ENCODE measurements at places on chromosomes 7 and 10.

DNA sequence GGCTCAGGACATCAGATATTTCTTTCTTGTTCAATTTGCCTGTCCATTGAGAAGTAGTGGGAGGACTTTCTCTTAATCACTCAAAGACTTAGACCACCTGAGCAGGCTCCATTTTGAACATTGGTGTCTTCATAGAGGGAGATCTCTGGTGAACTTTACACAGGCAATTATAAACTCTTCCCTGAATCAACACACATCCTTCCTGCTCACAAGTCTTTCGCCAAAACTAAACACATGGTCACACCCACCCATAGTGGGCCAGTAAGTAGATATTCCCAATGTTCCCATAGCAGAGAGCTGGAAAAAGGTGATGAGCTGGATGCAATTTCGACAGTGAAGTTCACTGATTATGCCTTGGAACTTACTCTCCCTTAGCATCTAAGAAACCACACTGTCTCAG lies 8.2 kb upstream of the MACC1 start:
- no peak for DNase-seq

- DNase-seq = no peak
These were observed 75.4 kb downstream of the HDAC9 start for GRCh38 chr7:18570890-18571478.

GRCh38 chr10:61411706-61412105 lies 41.5 kb downstream of the TMEM26 start:
- DNase-seq = no peak

GRCh38 chr7:36287371-36288241 lies 102.1 kb upstream of the ANLN start:
- peak; percentile 11 for DNase-seq

DNA sequence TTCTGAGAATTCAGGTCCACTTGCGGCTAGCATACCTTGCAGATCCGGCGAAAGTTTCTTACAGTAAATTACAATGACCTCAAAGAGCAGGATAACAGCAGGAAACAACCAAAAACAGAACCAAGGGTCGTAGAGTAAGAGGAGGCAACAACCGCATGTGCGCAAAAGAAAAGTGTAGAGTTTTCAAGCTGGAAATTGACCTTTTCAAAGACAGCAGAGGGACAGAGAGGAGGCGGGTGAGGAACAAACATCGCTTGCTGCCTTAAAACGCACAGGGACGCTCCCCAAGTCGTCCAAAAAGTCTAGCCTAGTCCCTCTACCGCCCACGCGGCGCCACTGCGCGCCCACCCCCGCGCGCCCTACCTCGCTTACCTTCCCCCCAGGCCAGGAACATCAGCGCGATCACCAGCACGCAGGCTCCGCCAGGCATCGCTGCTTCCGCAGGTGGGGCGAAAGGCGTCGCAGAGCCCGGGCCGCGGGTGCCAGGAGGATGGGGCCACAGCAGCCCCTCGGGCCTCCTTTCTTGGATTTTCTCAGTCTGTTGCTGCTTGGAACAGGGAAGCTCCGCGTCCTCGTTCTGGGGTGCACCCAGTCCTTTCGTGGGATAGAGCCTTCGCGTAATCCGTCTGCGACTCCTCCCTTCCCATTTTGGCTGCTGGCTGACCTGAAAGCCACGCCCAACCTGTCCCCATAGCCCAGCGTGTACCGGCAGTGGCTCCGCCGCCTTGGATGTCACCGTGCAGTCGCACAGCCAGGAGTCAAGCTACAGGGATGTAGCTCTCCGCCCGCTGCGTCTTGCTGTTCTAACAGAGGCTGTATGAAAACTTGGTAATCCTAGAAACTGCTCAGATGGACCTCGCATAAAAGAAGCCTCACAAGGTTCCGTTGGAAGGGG lies at the start of gene VWDE:
VWDE (minus strand) TSS at position 579 of the 895 bp plus-strand sequence; CDS start at position 430, 149 bp downstream.
- peak; percentile 64 for DNase-seq

DNA sequence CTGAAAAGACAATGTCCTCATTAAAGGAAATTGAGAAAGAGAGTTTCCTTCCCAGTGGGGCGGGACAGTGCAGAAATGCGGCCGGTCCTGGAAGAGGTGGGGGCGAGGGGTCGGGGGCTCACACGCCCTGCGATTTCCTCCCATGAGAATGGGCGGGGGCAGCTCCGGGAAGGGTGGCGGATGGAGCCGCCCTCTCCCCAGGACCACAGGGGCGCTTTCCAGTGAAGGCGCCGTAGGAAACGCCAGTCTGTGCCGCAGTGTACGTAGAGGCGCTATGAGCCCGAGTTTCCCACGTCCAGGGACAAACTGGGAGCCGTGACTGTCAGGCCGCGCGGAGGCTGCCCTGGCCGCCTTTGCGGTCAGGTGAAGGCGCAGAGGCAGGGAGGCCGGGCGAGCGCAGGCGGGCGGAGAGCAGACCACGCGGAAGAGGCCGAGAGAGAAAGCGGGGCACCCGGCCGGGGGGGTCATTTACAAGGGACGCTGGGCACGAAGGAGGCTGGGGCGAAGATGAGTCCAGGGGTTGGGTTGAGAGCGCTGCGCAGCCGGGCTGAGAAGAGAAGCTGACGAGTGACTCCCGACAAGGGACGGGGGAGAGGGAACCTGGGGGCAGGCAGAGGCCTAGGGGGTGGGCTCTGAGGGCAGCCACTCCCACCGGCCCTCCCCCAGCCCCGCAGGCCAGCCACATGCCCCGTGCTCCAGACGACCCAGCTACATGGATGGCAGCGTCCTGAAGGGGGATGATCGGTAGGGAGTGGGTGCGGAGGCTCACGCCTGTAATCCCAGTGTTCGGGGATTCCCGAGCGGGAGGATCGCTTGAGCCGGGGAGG lies 45.0 kb downstream of the ALOX5 start:
- peak; percentile 52 for DNase-seq

Measured in activated CD4-positive, alpha-beta T cell treated with anti-CD3 and anti-CD28 coated beads, Interleukin-2, amount 50 U/mL, for 4 hours (primary cell).